COR-L47 (cell line): ENCODE measurements at places on chromosomes 1 and 21.

- DNase-seq = no peak
Measured at GRCh38 chr1:4108758-4109627, 208.9 kb upstream of the C1orf174 start.

DNA sequence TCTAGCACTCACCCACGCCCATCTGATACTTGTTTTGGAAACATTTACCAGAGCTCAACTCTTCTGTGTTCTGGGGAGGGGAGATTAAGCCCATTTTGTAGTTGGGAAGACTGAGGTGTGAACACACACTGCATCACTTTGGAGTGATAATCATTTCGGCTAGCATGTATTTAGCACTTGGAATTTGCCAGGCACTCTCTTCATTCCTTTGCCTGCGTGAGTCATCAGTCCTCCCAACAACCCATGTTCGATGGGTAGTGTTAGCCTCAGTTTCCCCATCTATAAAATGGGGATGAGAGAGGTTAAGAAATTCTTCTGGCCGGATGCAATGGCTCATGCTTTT lies 182.8 kb upstream of the TMEM51 start:
- no peak for DNase-seq

- DNase-seq = no peak
Measured at GRCh38 chr1:42258218-42258617, 76.8 kb downstream of the FOXJ3 start.

- no peak for DNase-seq
Measured at GRCh38 chr1:228776449-228776848, 41.2 kb downstream of the RHOU start.
